T-helper 17 cell (primary cell): ENCODE measurements at places on chromosomes 2 and 18. TPM values are rescaled to one million over a fixed set of nuclear protein-coding genes. Genes with fewer than 3 reads are reported as not detected.

GRCh38 chr18:10067670-10068659 lies 154.1 kb downstream of the VAPA start:
- DNase-seq, result no peak

GRCh38 chr2:147485210-147485851 lies 359.5 kb upstream of the ACVR2A start:
- DNase-seq, result no peak

GRCh38 chr2:74028741-74029140 lies 44.0 kb downstream of the TET3 start:
- no peak for DNase-seq

DNA sequence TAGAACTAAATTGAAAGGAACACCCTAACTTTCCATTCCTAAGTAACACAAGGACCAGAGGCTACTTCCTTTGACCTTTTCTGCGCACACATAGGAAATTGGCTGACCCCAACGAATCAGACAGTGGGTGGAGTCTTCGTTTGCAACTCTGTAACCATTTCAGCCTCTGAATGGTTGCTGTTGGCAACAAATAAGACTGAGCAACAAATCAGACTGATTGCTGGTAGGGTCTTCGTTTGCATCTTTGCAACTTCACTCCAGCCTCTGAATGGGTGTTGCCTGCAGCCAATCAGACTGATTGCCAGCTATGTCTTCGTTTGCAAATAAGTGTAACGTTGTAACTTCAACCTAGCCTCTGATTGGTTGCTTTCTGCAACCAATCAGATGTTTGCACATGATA lies 34.6 kb downstream of the USP40 start:
- no peak for DNase-seq

DNA sequence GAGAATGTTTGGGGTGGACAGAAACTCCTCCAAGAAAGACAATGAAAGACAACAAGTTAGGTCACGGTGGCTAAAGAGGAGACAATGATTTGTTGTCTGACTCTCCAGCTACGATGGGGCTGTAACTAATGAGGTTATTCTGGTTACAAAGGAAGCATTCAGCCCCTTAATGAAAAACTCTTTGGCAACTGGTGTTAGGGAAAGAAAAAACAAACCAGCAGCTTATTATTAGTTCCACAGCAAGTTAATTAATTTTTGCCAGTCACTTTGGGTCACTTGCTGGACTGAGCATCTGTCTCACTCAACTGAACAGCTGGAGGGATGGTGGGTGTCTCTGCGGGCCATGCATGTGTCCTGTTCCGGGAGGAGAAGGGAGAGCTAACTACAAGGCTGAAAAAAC lies 263.7 kb downstream of the ALK start:
- no peak for DNase-seq

- DNase-seq, result no peak
Measured at GRCh38 chr18:72986103-72986502, 118.3 kb upstream of the NETO1 start.

DNA sequence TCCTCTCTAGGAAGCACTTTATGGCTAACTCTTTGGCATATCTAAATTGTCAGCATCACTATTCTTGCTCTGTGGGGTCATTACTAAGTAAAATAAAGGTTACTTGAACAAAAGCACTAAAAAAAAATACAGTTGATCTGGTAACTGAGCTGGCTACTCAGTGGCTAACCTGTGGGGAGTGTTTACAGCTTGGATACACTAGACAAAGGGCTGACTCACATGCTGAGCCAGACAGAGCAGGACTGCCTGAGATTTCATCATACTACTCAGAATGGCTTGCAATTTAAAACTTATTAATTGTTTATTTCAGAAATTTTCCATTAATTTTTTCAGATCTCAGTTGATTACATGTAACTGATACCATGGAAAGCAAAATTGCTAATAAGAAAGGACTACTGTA lies 1690.4 kb upstream of the SLC39A10 start:
- DNase-seq, result no peak

GRCh38 chr18:320155-320554 lies 52.3 kb upstream of the THOC1 start:
- no peak for DNase-seq

STEAP3 gene
- total RNA-seq, result 0.10 TPM

MERTK gene
- 0.13 TPM for total RNA-seq

CGREF1 gene
- not detected for total RNA-seq

HOXD11 gene
- total RNA-seq, result not detected

RUFY4 gene
- 0.77 TPM for total RNA-seq
